Activated CD8-positive, alpha-beta T cell treated with anti-CD3 and anti-CD28 coated beads for 36 hours (primary cell): ENCODE measurements at places on chromosomes 12 and 14. TPM values are rescaled to one million over a fixed set of nuclear protein-coding genes. Genes with fewer than 3 reads are reported as not detected.

GRCh38 chr12:100020370-100020769, 35.6 kb upstream of the ANKS1B start:
- no peak for DNase-seq

GRCh38 chr14:66804141-66804540, 296.2 kb downstream of the GPHN start:
- DNase-seq: no peak

- DNase-seq: peak; percentile 34
These were observed 119.2 kb upstream of the EVL start for GRCh38 chr14:99945732-99946651.

Gene SMCO2
- not detected for total RNA-seq

Gene VWF
- total RNA-seq: 0.11 TPM

DNA sequence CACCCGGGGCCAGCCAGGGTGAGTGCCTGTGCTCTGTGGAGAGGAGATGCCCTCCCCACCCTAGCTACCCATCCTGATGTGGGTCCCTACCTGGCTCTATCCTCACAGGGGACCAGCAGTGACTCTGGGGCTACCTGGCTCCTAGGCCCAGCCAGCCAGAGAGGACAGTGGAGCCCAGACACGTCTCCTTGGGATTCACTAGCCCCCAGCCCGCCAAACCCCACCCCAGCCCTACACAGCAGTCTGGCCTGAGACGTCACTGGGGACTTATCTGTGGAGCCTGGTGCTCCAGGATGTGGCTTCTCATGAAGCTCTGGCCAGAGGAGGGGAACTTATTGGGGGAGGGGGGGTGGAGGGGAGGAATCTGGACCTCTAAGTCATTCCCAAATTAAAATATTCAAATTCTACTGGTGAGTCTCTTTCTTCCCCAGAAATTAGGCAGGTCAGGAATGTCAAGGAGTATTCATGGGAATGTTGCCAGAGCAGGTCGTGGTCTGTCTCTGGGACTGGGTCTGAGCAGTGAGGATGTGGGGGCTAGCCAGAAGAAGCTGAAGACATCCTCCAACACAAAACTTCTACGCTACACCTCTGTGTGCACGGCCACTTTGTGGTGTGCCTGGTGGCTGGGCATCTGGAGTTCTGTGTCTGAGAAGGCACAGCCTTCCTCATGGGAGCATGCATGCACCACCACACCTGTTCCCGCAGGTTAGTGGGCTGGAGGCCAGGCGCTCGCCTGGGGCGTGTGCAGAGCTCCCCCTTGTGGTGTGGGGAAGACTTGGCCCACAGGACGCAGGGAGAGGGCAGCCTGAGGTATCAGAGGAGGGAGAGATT, 2.7 kb downstream of the CMTM5 start:
- DNase-seq: peak; percentile 67

DNA sequence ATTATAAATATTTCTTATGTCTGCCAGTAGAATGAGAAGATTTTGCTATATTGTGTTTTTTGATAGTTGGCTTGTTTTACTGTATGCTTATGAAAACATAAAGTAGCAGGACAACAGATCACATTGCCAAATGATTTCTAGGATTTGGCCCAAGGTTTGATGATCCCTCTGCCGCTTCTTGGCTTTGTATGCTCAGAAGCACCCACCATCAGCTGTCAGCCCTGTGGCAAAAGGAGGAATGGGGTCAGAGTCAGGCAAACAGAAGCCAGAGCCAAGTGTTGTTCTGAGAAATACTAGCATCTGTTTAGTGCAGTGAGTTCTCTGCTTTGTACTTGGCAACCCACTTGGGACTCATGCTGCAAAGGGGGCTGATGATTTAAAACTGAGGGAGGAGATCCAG, 152.2 kb downstream of the PDE3A start:
- no peak for DNase-seq

Gene TAS2R9
- not detected for total RNA-seq
